Globus pallidus (tissue), 1 donor: ENCODE measurements at places on chromosomes 5 and 9.

- DNase-seq = no peak
Measured at GRCh38 chr5:172736508-172737135, 34.4 kb downstream of the DUSP1 start.

DNA sequence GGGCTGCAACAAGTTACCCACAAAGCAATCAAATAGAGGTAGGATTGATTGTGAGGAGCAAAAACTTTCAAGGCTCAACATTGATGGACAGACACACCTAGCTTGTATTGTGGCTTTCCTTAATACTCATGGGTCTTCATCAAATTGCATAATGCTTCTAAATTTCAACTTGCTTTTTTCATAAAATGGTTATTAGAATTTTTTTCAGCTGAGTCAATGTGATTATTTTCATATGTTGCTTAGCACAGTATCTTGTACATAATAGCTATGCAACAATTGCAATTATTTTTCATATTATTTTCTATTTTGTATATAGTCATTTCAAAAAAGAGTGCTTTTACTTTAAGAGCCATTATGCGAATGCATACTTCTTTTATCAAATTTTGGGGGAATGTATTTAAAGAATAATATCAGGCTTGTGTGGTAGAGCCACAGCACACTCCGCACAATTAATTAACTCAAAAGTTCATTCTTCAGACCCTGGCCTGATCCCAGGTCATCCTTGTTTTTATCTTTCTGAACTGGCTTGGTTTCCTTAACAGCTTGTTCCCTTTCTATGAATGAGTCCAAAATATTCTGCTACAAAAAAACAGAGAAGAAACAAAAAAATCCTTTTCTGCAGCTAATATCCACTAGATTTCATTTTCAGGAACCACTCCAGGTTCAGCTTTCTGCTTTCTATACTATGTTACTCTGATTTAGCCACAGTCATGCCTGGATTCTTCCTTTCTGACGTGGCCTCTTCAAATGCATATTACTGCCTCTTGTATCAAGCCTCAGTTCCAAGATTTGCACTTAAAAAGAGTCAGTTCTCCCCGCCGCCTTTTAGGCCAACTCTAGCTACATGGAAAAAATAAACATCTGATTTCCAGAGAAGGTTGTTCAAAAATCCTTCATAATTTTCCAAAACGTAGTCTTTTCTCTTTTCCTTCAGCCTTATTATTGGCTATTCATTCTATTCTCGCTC lies 45.3 kb upstream of the CDH9 start:
- no peak for DNase-seq

DNA sequence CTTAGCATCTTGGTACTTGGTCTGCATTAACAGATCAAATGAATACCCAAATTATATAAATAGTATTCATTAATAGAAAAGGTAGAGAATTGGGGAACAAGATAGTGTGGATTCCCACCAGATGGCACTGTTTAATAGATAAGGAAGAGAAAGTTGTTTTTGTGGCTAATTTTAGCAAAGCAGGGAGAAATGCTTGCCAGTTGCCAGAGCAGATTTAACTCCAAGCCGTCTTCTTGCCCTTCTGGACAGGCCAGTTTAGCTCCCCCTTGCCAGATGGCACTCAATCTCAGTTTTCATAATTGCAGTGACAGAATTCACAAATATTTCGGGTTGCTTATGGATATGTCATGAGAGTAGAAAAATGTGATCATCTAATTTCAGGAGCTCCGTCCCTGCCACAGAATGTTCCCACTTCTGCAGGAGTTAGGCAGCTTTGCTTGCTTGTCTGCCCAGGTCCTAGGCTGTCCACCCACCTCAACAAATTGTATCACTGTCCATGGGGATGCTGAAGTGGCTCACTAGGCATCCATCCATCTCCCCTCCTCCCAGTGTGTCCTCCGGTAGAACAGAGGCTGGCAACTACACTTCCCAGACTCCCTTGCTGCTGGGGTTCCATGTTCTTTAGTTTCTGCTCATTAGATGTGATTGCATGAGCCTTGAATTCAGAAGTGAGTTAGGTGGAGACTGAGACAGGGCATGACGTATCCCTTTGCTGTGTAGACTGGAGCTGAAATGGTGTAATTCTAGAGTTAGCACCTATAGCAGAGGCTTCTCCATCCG lies 11.8 kb upstream of the HEXB start:
- peak; percentile 80 for DNase-seq

GRCh38 chr9:103625161-103625804 lies 468.8 kb upstream of the SMC2 start:
- no peak for DNase-seq

DNA sequence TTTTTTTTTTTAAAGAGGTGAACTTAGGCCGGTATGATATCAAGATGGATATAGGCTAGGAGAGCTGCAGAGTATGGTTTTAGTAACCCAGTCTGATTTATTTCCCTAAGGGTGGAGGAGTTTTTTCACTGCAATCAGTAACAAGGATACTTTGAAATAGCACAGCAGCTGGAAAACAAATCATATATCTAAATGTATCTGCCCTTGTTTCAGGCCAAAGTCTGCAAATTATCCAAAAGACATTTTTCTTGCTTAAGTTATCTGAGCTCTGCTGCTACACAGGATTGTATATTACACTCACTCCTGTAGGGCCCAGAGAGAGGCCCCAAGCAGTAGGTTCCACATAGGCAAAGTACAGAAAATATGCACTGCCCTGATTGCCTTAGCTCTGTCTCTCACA lies 222.4 kb downstream of the NTRK2 start:
- DNase-seq = no peak
